HT-29 (cell line): ENCODE measurements at places on chromosomes 4 and X. TPM values are rescaled to one million over a fixed set of nuclear protein-coding genes. Genes with fewer than 3 reads are reported as not detected.

DNA sequence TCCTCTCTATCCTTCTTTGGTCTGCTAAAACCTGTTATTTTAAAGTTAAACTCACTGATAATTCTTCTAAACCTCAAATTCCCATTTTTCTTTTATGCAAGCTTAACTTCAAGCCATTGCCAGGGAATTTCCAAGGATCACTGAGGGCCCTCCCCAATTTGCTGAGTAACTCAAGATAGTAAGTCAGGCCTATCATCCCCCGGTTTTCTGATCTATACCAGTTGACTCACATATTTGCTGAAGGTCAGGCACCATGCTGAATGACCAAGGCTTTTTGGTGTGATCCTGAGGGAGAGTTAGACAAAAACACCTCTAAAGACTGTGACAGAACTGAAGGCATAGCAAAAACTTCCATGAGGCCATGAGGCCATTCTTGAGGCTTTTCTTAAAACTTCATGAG, 1301.9 kb downstream of the PCDH7 start:
- no peak for DNase-seq

GRCh38 chr4:108850219-108850649, 87.4 kb upstream of the ETNPPL start:
- DNase-seq: no peak

DNA sequence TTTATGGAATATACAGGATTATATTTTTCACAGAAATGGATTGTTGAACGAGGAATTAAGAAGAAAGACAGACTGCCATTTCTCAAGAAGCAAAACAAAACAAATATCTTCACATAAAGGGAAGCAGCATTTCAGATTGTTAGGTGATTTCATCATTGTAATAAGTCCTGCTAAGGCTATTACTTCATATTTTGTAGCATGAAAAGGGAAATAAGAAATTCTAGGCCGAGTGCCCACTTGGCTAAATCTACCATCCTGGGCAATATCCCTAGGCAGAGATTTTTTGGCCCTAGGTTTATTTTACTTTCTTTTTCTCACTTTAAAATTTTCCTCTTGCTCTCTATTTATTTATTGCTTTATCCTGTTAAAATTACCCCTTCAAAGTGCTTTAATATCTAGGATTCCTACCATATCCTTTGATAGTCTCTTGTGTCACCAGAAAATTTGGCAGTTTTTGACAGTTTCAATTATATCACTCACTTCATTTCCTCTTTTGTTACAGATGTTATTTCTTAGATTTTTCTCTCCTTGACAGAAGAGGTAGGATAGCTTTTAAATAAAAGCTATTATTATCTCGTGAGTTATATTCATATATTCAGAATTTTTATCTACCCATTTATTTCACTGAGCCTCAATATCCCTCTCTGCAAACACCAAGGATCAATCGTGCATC, 142.3 kb downstream of the PDGFC start:
- DNase-seq: no peak

DNA sequence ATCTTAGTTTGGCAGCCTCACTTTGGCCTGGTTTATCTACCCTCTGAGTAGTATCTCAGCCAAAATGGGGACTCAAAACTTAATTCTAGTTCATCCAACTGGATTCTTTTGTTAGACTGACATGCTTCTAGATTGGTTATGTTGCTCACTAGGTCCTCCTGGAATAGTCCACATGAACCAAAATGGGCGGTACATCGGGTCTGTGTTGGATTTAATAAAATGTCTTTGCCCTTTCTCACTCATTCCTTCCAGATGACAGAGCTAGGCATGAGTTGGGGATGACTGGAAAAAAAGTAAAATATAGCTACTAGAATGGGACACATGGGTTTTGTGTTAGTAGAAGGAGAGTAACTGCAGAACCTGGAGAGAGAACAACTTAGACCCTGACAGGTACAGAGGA, 247.9 kb downstream of the CCSER1 start:
- no peak for DNase-seq

DNA sequence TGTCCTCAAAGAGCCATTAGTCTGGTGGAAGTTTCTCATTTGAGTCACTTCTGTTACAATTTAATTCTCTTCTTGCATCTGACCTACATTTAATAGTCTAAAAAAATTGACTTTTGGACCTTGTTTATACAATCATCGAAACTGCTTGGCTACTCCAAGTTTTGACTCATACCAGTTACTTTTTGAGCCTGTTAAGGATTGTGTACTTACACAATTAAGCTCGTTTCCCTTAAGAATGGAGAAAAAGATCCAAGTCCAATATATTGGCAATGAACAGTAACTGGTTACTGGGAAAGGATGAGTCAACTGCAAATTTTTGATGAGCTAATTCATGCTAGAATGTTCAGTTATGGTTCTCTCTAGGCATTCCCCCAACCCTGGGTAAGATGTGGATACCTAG, 58.2 kb downstream of the DCX start:
- no peak for DNase-seq

DNA sequence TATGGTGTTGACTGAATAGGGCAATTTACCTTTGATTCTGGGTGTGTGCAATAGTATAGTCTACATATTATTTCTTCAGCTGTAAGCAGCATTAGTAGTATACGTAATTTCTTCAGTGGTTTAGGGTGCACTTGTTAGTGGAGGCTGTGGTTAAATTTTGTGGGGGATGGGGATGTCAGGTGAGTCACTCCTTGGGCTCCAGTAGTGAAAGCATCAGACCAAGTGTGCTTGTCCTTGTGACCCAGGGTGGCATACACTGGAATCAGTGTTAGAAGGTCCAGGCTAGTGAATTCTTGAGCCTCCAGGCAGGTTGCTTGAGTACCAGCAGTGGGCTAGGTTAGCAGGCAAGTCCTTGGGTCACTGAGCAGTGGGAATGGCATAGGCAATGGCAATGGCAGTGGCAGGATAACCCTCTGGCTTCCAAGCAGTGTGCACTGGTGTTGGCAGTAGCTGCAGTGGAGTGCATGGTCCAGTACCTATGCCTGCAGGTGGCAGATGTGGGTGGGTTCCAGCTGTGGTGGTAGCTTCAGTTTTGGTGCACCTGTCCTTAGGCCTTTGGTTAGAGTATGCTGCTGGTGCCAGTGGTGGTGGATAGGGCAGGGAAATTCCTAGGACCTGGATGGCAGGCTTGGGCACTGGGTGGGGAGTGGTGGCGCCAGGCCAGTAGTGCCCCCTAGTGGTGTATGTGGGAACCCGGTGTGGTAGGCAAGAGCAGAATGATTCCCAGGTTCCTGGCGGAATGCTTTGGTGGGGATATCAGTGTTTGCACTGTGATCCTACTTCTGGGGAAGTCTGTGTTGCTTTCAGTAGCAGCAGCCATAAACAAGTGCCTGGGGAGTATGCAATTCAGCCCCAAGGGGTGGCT, 531.0 kb downstream of the SMARCA1 start:
- no peak for DNase-seq

GRCh38 chr4:60313611-60314178, 886.4 kb upstream of the ADGRL3 start:
- DNase-seq: no peak

GRCh38 chr4:89305712-89306437, 1.7 kb downstream of the GPRIN3 start:
- DNase-seq: peak; percentile 17

- no peak for DNase-seq
These were observed 16.2 kb downstream of the POU4F2 start for GRCh38 chr4:146654687-146655520.

GRCh38 chr4:25590171-25590570, 65.5 kb upstream of the SLC34A2 start:
- no peak for DNase-seq

DNA sequence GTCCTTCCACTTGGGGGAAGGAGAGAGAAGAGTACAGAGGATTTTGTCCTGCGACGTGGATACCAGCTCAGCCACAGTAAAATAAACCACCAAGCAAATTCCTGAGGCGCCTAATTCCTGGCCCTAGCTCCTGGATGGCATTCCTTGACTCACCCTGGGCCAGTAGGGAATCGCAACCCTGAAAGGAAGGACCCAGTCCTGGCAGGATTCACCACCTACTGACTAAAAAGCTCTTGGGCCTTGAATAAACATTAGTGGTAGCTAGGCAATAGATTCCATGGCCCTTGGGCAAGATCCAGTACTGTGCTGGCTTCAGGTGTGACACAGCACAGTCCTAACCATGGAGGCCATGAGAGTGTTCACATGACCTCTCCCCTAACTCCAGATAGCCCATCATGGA, 45.6 kb downstream of the GABRA3 start:
- DNase-seq: no peak

- DNase-seq: no peak
These were observed 136.0 kb downstream of the FNIP2 start for GRCh38 chr4:158904815-158905214.

DNA sequence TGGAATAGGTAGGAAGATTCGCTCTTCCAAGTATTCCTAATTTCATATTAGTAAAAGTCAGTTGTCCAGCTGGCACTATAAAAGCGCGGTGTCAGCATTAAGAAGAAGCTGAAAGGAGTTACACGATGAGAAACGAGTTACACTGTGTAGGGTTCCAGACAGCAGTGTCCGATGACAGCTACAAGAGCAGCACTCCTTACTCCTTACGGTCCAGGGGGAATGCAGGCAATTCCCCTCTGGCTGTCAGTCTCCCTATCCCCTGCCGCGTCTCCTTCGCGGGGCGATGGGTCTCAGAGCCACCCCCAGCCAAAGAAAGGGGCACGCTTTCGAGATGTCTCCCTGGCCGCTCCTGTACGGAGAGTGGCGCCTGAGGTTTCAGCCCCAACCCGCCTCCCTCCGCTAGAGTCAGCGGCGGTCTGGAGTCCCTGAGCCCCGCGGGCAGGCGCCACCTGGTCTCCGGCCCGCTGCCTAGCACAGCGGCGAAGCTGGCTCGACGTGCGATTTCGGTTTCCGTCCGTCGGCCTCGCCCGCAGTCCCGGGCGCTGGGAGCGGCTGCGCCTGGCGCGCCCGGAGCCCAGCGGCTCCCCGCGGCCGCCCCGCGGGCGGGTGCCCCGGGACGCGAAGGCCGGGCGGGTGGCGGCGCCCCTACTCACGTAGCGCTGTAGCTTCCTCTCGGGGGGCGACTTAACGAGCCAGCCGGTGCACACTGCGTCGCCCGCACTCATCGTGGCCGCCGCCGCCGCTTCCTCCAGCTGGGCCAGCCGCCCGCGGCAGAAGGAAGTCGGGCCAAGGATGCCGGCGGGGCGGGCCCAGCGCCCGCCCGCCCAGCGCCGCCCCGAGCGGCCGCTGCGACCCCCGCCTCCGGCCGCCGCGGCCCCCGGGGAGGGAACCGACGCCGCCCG, at the start of gene GAB3:
Gene GAB3 (minus strand): TSS at position 777 of the 902 bp plus-strand sequence. CDS start 52 bp downstream, at position 725.
- DNase-seq: no peak

GRCh38 chrX:79235899-79236298, 91.4 kb downstream of the GPR174 start:
- no peak for DNase-seq

DNA sequence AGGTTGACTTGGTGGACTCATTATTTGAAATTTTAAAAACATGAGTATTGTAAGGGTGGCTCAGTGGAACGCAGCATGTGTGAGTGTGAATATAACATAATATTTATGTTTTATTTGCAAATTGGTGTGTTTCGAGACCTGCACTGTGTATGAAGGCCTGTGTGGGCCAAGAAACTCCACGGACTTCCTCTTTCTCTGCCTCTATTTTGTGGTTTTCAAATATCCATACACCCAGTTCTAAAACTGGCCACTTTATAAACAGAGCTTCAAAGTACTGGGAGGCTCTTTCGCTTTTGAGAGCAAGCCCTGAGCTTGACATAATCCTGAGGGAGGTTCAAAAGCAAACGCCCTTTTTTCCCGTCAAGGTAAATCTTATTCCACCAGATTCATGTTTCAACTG, 187.7 kb downstream of the GPAT3 start:
- DNase-seq: no peak

GRCh38 chrX:2342874-2343273, 157.9 kb downstream of the DHRSX start:
- DNase-seq: no peak

- peak; percentile 50 for DNase-seq
These were observed 78.5 kb downstream of the ELOVL6 start for GRCh38 chr4:110119880-110120279.

GRCh38 chr4:151267822-151268535, 9.0 kb upstream of the PRSS48 start:
- DNase-seq: no peak

DNA sequence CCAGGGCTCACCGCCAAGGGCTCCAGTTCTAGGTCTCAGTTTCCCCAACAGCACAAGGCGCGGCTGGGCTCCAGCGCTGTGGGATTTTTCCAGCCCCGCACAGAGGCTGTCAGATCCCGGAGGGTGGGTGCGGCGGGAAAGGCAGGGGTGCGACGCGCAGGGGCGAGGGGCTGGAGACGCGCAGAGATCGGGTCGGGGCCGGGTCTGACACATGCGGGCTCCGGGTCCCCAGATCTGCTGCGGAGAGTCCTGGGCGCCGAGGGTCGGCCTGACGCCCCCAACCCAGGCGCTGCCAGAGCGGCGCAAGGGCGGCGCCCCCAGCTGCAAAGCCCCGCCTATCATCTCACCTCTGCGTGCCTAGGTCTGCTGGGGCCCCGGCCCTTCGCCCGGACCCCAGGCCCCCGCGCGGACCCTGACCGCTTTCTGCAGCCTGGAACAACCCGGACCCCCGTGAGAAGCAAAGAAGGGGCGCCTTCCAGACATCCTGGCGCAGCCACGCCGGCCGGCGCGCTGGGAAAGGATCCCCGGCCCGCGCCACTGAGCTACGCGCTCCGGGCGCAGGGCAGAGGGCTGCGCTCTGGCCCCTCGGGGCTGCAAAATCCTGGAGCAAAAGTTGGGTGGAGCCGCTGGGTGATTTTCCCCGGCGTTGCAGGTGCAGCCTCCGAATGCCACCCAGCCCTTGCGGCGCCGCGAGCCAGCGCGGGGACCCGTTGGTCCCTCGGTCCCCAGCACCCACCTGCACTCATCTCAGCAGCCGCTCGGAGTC, 486 bp downstream of the ABLIM2 start:
- no peak for DNase-seq

DNA sequence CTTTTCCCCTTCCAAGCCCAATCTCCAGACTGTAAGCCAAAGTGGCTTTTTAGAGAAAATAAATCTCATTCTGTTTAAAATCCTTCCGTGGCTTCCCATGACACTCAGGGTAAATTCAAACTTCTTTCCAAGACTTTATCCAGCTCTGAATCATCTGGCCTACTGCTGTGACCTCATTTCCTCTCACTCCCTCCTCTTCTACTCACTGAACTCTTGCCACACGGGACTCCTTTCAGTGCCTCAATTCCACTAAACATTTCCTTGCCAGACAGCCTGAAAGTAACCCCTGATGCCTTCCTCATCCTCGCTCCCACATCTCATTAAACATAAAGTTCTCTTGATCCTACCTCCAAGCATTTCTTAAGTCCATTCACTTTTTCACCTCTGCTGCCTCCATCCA, 27.8 kb upstream of the RNF128 start:
- no peak for DNase-seq

DNA sequence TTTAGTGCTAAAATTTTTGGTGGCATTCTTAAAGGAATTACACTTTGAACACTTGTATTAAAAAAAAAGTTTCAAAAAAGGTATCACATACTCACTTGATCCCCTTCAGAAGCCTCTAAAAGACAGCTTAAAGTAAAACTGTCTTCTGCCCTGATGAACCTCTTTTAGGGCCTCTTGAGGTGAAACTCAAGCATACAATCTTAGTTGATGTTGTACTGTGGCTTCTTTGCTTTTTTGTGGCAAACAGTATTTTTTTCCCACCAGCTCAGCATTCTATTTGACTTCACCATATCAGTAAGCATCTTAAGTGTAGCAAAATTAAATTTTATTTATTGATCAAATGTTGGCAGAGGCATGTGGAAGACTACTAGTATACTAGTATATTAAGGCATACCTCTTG, 13.7 kb downstream of the SEC24B start:
- no peak for DNase-seq

COQ2 gene
- total RNA-seq: 14.6 and 19.3 TPM in 2 replicates

TMEM150C gene
- total RNA-seq: not detected in 2 replicates

ANOS1 gene
- not detected in 2 replicates for total RNA-seq

FMR1NB gene
- total RNA-seq: not detected in 2 replicates

WDR17 gene
- not detected in 2 replicates for total RNA-seq

POLR2B gene
- 62.6 and 71.0 TPM in 2 replicates for total RNA-seq

CFAP47 gene
- not detected in 2 replicates for total RNA-seq

KLB gene
- total RNA-seq: 0.23 and 0.26 TPM in 2 replicates
